ENCODE measurements at places on chromosomes 5 and 9.

DNA sequence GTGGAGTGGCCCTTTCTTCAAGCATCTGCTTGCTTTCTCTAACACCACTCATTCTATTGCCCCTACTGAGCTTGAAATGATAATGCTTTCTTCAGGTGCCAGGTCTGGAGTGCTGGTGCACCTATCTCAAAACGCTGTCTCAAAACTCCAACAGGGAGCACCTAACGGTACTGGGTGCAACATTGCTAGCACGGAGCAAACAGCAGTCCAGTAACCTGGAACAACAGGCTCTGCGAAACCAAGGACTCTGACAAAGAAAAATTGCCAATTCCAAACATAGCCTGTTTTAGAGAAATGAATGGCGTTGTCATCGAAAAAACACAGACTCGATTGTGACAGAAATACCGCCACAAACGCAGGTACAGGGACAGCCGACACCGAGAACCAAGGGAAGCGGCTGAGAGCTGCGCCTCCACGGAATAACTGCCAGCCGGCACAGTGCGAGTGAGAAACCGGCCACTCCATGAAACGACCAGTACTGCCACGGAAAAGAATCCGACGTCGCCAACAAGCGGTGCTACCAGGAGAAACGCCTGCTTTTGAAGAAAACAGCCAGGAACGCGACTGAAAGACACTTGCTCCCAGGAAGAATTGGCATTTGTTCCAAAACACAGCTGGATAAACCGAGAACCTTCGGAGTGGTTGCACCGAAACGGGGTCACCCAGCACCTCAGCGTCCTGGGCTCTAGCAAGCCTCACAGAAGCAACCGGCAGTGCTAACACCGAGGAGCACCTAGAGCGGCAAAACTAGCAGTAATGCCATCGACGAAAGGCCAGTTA is 3.1 kb downstream of the ANXA2R start:
- DNase-seq = no peak

GRCh38 chr5:35436400-35437057 is 181.1 kb upstream of the SPEF2 start:
- DNase-seq = no peak

GRCh38 chr9:14029806-14030374 is 284.1 kb downstream of the NFIB start:
- no peak for DNase-seq

DNA sequence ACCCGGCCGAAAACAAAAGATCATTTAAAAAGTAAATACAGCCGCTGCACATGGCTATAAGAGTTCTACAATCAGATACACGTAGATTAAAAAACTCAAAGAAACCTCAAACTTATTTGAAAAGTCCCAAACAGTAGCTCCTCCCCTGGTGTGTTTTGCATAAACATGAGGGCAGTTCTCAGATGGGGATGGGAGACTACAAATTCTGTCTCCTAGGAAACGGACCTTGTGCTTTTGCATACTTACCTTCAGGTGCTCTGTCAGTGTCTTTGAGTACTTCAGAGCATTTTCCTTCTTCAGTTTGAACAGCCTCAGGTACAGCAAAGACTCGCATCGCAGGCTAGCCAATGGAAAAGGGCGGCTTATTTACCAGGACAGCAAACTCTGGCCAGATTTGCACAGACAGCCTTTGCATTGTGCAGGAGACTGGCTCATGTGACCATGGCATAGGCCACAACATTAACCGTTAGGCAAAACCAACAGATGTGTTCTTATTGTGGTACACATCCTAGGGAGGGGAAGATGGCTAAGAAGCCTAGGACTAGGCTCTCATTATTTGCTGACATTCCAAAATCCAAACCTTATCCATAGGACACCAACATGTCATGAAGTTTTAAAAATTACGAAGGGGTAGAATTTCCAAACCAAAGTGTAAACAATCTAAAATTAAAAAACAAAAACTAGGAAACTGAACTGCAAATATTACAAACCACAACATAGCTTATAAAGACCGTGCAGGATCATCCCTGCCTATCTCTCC is 12.8 kb downstream of the LEAP2 start:
- no peak for DNase-seq

GRCh38 chr5:61423487-61424145 is 91.6 kb downstream of the ZSWIM6 start:
- no peak for DNase-seq

DNA sequence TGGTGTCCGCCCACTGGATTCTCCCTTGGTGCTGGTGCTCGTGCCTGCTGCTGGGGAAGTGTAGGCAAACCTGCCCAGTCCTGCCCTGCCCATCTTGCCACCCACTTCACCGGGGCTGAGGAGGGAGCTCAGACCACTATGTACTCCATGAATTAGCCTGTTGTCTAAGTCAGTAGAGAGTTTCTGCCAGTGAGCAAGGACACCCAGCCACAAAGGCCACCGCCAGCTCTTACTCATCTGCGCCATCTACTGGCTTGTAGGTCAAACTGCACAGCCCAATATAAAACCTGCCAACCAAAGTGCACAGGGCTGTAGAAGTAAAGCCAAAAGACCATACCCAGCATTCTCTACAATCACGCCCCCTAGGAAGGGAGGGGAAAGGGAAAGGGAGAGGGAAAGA is 102.3 kb downstream of the GLIS3 start:
- no peak for DNase-seq
